LNCaP clone FGC (cell line): ENCODE measurements at places on chromosomes 2 and 18.

GRCh38 chr2:133235968-133236367 lies 332.3 kb downstream of the NCKAP5 start:
- DNase-seq = no peak

DNA sequence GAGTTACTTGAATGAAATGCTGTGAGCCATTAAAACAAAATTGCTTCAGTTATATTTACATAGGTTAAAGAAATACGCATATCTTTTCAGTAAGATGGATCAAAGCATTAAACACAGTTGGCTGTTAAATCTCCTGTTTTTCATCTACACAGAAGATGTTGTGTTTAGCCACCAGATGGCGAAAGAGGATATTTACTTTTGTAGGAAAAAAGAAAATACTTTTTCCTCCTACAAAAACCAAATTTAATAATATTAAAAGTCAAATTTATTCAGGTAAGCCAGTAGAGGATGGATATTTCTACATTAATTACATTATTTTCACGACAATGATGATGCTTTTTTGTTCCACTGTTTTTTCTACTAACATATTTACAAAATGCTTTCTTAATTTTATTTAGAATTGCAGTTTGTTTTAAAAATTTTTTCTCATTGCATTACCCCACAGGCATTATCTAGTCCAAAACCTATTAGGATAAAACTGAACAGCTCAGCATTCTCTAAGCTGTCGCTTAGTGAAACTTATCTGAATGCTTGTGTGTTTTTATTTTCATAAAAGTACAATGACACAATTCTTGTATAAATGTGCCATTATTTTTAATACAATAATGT lies 173.7 kb downstream of the ASXL3 start:
- no peak for DNase-seq

GRCh38 chr2:68412127-68412819 lies 47.2 kb downstream of the PLEK start:
- no peak for DNase-seq

DNA sequence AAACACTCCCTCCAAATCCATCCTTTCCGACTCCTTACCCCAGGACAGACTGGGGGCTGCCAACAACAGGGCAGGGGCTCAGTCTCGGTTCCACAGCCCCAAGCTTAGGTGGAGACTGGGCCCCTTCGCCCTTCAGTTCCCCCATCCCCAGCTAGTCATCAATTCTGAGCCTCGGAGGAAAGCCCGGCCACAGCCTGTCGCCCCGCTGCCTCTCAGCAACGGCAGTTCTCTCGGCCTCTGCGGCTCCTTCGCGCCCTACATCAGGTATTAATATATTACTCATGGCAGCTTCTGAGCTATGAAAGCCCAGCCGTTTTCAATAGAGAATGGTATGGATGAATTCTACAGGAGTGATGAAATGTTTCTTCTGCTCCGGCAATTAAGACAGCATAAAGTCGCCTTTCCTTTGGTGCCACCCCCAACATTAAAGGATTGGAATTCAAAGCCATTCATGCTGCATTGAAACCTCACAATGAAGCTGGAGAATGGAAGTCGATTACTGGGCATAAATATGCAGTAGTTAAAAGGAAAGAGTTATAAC lies 2.8 kb downstream of the HDAC4 start:
- no peak for DNase-seq

DNA sequence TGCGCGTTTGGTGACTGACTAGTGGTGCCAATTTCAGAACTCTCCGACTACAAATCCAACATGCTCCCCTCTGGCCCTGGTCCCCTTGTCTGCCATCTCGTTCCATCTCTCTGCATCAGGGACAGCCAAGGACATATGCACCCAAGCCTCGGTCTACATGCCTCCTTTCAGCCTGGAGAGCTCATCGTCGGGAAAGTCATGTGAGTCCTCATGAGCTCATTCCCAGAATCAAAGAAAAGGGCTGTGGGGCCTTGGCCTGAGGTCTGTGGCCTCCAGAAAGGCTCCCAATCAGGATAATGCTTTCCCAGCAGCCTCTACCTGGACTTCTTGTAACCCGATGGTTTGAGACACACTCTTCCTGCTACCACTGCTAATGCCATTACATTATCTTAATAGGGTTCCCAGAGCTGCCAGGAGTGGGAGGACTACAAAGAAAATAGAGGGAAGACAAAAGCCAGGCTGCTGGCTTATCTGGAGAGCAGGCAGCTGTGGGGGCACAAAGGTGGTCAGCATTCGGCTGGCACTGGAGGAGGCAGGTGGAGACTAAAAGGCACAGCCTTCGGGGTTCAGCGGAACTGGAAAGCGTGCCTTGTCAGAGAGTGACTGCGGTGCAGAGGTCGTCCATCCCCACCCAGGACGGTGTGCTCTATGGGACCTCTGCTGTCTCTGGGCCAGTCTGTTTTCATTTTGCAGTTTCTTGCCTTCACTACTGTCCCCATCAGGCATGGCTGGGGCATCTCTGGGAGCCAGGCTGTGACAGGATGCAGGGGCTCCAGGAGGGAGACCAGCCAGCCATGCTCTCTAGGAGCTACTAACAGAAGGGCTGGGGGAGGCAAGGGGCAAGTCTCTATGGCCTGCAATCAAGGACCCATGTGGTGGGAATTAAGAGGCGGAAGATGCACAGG lies 104.4 kb upstream of the SMAD2 start:
- DNase-seq = no peak

DNA sequence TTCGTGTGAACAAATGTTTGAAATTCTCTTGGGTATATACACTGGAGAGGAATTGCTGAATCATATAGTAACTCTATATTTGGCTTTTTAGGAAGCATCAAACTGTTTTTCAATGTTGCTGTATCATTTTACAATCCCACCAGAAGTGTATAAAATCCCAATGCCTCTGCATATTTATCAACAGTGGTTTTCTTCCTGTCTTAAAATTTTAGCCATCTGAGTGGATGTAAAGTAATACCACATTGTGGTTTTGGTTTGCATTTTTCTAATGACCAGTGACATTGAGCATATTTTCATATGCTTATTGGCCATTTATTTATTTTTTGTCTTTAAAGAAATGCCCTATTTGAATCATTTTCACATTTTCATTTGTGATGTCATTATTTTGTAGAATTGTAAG lies 22.8 kb upstream of the LRP1B start:
- DNase-seq = no peak

- no peak for DNase-seq
Measured at GRCh38 chr2:197136452-197136851, 174.1 kb downstream of the ANKRD44 start.
